H1 (cell line): ENCODE measurements at places on chromosomes 11 and 22. TPM values are rescaled to one million over a fixed set of nuclear protein-coding genes. Genes with fewer than 3 reads are reported as not detected.

The WNT11 gene
- 0.11 and 0.22 TPM in 2 replicates for polyA plus RNA-seq

The B4GALNT4 gene
- polyA plus RNA-seq, result 40.9 and 69.4 TPM in 2 replicates

The AIFM3 gene
- 1.4 and 2.1 TPM in 2 replicates for polyA plus RNA-seq

The KMT2A gene
- polyA plus RNA-seq, result 32.0 and 35.9 TPM in 2 replicates

The SHANK2 gene
- polyA plus RNA-seq, result 10.1 and 15.5 TPM in 2 replicates

The FAM111B gene
- 2.4 and 4.8 TPM in 2 replicates for polyA plus RNA-seq

The HSPB2 gene
- 0.86 and 1.4 TPM in 2 replicates for polyA plus RNA-seq

The BLID gene
- polyA plus RNA-seq, result not detected in 2 replicates

The DRD2 gene
- polyA plus RNA-seq, result 0.41 and 0.75 TPM in 2 replicates

The ADAMTS15 gene
- polyA plus RNA-seq, result 1.7 and 2.3 TPM in 2 replicates

The MB gene
- polyA plus RNA-seq, result 1.5 and 1.7 TPM in 2 replicates

The ADM2 gene
- 3.3 and 6.8 TPM in 2 replicates for polyA plus RNA-seq

The KRTAP5-1 gene
- not detected in 2 replicates for polyA plus RNA-seq

The NUCB2 gene
- 4.1 and 9.0 TPM in 2 replicates for polyA plus RNA-seq

The PHETA2 gene
- 7.6 and 8.4 TPM in 2 replicates for polyA plus RNA-seq

The CTR9 gene
- polyA plus RNA-seq, result 6.1 and 6.6 TPM in 2 replicates

The CSRP3 gene
- not detected in 2 replicates for polyA plus RNA-seq

The TTC28 gene
- 2.6 and 6.5 TPM in 2 replicates for polyA plus RNA-seq

The CNTF gene
- 0.33 and 0.41 TPM in 2 replicates for polyA plus RNA-seq

The CCDC73 gene
- polyA plus RNA-seq, result not detected in 2 replicates

The TEAD1 gene
- polyA plus RNA-seq, result 15.6 and 17.2 TPM in 2 replicates

The RIMBP3C gene
- polyA plus RNA-seq, result 0.08 and 0.20 TPM in 2 replicates

The KCNK4 gene
- polyA plus RNA-seq, result not detected in 2 replicates

The GGT1 gene
- 29.2 and 44.8 TPM in 2 replicates for polyA plus RNA-seq

The ZNF214 gene
- polyA plus RNA-seq, result 0.71 and 0.80 TPM in 2 replicates

The MS4A3 gene
- polyA plus RNA-seq, result not detected in 2 replicates

The JHY gene
- polyA plus RNA-seq, result 0.19 and 0.29 TPM in 2 replicates

The NPTXR gene
- polyA plus RNA-seq, result 3.7 and 4.9 TPM in 2 replicates

The MMP8 gene
- polyA plus RNA-seq, result not detected in 2 replicates

The WT1 gene
- 0.05 TPM in 1 of 2 replicates, not detected in the other for polyA plus RNA-seq

The DMC1 gene
- 3.8 and 20.2 TPM in 2 replicates for polyA plus RNA-seq

The PIWIL4 gene
- 0.51 and 0.57 TPM in 2 replicates for polyA plus RNA-seq

The CARD18 gene
- polyA plus RNA-seq, result not detected in 2 replicates

The APOBEC3B gene
- 43.3 and 74.9 TPM in 2 replicates for polyA plus RNA-seq

The MRTFA gene
- polyA plus RNA-seq, result 5.4 and 12.8 TPM in 2 replicates

The CAPRIN1 gene
- 164 and 221 TPM in 2 replicates for polyA plus RNA-seq

The BRSK2 gene
- polyA plus RNA-seq, result 17.3 and 23.9 TPM in 2 replicates

The USP2 gene
- polyA plus RNA-seq, result 2.2 and 3.9 TPM in 2 replicates

The KLHL35 gene
- polyA plus RNA-seq, result 0.41 and 0.64 TPM in 2 replicates

The YIF1A gene
- 178 and 248 TPM in 2 replicates for polyA plus RNA-seq

The NPAS4 gene
- 0.73 and 0.77 TPM in 2 replicates for polyA plus RNA-seq

The PPP1CA gene
- polyA plus RNA-seq, result 359 and 430 TPM in 2 replicates

The APIP gene
- 6.4 and 10.4 TPM in 2 replicates for polyA plus RNA-seq

The FGF4 gene
- polyA plus RNA-seq, result 0.57 and 1.3 TPM in 2 replicates

The TBC1D10A gene
- polyA plus RNA-seq, result 7.0 and 11.3 TPM in 2 replicates

The TUT1 gene
- polyA plus RNA-seq, result 17.8 and 26.2 TPM in 2 replicates
